ENCODE measurements at places on chromosomes 5 and 9.

DNA sequence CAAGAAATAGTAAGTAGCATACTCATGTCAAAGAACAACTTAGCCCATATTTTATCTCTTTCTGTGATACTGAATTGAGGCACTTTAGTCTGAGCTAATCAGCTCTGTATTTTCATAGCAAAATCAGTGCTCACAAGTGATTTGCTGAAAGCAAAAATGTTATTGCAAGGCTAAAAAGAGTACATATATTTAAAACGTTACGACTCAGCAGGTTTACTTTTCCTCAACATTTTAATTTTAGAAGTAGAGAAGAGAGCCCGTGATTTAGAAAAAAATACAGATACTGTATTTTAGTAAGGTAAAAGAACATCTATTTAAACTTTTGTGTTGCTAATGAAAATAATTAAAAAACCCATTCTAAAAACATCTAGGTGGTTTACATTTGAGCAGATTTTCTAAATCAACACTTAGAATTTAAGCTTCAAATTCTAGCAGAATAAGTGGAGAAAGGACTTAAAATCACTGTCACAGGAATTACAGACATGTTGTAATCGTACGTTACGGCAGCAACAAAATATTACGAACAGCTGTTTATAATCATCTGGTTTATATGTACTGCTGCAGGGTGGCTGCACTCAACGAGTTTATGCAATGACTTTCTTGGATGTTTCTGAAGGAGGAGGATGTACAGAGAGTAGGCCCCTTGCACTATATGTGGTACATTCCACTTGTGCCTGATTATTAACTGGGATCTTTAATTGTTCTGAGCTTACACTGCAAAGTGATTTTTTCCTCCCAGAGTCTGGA, 20.1 kb downstream of the SREK1 start:
- no peak for DNase-seq

GRCh38 chr9:72622186-72622585, 100.8 kb downstream of the TMC1 start:
- no peak for DNase-seq

- no peak for DNase-seq
Measured at GRCh38 chr5:116898917-116899316, 324.3 kb upstream of the SEMA6A start.

DNA sequence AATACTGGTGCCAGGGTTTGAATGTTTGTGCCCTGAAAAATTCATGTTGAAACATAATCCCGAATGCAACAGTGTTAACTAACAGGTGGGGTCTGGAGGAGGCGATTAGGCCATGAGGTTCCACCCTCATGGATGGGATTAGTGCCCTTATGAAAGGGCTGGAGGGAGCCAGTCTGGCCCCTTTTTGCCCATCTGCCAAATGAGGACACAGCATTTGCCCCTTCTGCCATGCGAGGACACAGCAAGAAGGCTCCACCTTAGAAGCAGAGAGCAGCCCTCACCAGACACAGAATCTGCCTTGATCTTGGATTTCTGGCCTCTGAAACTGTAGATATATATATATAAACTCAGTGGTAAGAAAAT, 32.6 kb upstream of the RNF130 start:
- no peak for DNase-seq

DNA sequence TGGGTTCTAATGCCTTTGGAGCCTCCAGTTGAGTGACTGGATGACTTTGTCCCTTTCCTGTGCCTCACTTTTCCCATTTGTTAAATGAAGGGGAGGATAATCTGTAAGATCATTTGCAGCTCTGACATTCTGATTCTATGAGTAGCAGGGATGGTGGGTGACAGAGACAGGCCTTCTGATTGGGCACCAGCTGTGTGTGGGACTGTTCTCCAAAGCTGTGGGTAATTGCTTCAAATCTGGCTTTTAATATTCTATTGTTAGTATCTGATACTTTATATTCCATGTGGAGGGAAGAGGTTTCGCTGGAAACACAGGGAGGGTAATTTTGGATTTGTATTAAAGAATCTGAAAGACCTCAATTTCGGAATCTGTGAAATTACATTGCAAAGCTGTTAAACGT, 102.7 kb downstream of the FBXO38 start:
- DNase-seq: no peak

GRCh38 chr5:128202320-128202719, 118.8 kb downstream of the SLC12A2 start:
- no peak for DNase-seq

GRCh38 chr5:80204808-80205614, 50.8 kb downstream of the SERINC5 start:
- no peak for DNase-seq

DNA sequence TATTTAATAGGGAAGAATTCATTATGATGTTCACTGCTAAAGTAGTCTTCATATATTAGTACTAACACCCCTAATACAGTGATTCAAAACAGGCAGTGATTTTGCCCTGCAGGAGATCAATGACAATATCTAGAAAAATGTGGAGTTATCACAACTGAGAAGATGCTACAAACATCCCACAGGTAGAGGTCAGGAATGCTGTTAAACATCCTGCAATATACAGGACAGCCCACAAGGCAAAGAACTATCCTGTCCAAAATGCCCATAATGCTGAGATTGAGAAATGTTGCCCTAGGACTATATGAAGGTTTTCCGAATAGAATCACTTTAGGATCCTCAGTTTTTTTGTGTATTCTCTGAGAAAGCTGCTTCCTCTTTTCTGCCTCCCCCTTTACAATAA, 15.3 kb downstream of the RORB start:
- DNase-seq: no peak

GRCh38 chr9:73138516-73138915, 13.1 kb upstream of the ANXA1 start:
- DNase-seq: no peak

DNA sequence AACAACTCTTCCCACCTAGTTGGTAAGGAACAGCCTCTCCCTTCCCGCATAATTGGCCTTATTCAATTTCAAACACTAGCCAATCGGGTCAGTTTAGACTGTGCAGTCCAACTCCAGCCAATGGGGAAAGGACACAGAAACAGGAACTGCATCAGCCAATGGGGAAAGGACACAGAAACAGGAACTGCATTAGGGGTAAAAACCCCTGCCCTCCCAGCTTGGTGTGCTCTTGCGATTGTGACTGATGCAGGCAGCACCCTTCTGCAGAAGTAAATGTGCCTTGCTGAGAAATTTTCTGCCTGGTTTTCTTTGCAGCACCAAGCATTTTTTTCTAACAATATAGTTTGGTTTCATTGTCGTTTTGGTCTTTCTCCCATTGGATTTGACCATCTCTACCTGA, 8.5 kb upstream of the GLT6D1 start:
- DNase-seq: no peak

- no peak for DNase-seq
Measured at GRCh38 chr9:36149197-36149596, 12.7 kb downstream of the GLIPR2 start.

DNA sequence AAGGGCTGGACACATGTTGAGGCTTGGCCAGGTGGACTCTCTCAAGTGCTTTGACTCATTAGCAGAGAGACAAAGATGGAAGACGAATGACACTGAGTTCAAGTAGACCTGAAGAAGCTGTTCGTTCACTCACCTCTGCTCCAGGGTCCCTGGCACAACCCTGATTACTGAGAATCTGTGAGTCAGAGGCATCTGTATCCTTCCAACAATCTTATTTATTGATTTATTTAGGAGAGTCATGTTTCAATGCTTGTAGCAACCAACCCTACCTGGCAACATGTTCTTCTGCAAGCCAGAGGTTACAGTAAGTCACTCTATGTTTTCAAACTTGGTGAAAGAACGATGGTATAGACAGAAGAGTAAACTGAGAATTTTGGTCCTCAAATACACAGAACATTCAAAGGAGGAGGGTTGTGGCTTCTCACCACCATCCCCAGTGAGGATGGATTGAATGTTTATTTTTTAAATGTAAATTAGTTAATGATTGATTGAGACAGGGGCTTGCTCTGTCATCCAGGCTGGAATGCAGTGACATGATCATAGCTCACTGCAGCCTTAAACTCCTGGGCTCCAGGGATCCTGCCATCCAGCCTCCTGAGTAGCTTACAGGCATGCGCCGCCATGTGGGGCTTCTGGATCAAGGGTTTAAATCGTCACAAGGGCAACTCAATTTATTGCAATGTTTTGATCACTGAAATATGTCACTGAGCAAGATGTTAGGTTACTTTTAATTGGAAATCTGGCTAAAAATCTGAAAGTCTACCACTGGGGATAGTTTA, 55.7 kb upstream of the CARTPT start:
- DNase-seq: no peak

GRCh38 chr9:8907868-8908267, 1108.3 kb upstream of the DMAC1 start:
- DNase-seq: no peak

GRCh38 chr5:35709688-35710087, 92.0 kb downstream of the SPEF2 start:
- no peak for DNase-seq

DNA sequence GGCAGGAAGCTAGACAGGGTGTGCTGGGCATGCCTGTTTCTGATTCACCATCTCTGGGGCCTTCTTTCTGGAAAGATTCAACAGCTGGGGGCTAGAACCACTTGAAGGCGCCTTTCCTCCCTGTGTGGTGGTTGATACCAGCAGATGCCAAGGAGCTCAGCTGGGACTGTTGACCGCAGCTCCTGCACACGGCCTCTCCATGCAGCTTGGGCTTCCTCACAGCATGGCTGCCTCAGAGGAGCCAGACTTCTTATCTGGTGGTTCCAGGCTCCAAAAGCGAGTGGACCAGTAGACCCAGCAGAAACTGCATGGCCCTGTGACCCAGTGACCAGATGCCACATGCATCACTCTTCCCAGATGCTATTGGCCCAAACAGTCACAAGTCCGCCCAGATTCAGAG, 74.7 kb upstream of the COL5A1 start:
- no peak for DNase-seq

Measured in kidney epithelial cell (primary cell).